CD4-positive, alpha-beta memory T cell (primary cell): ENCODE measurements at places on chromosomes 6 and 20.

GRCh38 chr6:5754904-5755303 lies 251.8 kb downstream of the NRN1 start:
- no peak for DNase-seq

GRCh38 chr6:42505385-42505718 lies 53.6 kb upstream of the TRERF1 start:
- DNase-seq = no peak

DNA sequence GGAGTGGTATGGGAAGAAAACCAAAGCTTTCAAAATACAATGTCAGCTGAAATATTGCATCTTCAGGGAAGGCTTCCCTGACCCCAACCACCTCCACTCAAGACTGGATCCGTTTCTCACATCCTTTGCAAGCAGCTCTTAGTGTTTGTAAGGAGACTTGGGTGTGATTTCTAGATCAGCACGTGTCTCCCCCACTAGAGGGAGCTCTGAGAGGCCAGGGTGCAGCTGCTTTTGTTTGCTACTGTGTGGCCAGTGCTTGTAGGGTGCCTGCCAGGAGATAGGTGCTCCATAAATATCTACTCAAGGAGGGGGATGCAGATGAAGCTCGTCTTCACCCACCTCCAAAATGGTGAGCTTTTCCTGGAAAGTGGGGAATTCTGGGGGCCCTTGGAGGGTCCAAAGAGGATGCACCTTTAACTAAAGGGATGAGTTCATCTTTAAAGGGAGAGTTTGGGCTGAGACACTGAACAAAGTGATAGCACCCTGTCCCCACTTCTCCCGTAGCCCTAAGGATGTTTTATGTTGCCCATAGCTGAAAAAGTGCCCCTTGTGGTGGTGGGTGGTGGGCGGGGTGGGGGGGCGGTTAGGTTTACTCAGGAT lies 52.6 kb upstream of the MAFB start:
- peak; percentile 28 for DNase-seq

DNA sequence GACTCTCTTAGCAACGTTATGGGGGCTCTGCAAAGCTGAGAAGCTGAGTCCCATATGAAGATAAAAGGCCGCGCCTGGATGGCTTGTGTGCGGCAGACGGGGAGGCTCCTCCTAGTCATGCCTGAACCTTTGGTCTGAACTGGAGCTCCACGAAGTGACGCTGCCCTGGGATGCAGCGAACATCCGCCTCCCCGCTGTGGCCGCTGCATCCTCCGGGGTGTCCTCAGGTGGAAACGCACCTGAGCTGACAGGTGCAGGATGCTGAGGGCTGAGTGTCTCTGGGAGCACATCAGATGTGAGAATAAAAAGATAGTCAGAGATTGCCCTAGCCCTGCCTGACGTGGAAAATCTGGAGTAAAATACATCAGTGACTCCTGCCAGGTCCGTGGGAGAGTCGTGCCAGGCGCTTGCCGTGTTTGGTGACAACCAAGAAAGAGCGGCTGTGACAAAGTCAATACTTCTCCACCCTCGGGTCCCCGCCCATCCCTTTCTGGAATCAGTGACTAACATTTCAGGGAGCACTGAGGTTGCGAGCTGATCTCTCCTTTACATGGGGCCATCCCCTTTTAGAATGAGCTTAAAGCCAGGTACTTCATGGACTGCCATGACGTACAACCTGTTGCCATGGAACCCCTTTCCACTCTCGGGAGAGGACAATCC lies 162.8 kb upstream of the AFDN start:
- DNase-seq = no peak

DNA sequence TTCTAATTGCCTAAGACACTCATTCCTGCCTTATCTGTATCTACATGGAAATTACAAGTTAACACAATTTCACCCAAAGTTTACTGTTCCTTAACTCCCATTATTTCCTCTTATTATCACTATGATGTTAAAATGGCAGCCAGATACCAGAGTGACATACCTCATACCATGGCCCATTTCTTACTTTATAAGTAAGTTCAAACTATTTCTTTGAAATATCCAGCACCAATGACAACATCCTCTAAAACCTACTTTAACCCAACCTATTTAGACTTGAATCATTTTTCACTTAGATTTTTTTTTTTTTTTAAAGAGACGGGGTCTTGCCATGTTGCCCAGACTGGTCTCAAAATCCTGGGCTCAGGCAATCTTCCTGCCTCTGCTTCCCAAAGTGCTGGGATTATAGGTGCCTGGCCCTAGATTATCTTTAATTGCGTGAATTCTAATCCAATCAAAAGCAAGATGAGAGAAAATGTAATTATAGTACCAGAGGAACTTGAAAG lies 10.0 kb downstream of the REV3L start:
- no peak for DNase-seq

DNA sequence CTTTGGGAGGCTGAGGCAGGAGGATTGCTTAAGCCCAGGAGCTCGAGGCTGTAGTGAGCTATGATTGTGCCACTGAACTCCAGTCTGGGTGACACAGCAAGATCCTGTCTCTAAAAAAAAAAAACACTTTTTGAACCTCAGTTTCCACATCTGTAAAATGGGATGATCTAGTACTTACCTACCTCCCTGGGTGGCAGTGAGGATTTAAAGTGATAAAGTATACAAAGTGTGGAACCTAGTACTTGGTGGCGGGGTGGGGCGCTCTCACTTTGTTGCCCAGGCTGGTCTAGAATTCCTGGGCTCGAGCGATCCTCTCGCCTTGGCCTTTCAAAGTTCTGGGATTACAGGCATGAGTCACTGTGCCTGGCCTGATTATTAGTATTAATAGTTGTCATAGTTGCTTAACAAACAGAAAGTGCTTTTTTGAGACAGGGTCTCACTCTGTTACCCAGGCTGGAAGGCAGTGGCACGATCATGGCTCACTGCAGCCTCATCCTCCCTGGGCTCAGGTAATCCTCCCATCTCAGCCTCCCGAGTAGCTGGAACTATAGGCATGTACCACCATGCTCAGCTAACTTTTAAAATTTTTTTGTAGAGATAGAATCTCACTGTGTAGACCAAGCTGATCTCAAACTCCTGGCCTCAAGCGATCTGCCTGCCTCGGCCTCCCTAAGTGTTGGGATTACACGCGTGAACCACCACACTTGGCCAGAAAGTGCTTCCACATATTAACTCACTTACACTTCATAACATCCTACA lies 7.0 kb upstream of the PLTP start:
- no peak for DNase-seq

DNA sequence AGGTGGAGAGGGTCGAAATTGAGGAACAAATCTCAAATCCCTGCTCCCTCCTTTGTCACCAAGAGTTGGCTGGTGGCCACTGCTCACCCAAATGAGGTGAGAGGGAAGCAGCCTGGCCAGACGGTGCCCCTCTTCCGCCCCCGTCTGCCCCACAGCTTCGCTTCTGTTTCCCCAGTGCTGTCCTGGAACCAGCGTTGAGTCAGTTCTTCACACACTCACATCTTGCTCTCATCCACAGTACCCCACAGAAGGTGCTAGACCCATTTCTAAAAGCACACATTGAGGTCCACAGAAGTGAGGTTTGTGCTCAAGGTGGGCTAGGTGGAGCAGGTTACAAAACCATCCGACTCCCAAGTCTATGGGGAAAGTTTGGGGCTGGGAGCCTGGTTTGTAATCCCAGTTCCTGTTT lies 3.8 kb downstream of the CEBPB start:
- no peak for DNase-seq

- no peak for DNase-seq
Observed at GRCh38 chr6:10957414-10957886, 70.6 kb downstream of the SYCP2L start.

DNA sequence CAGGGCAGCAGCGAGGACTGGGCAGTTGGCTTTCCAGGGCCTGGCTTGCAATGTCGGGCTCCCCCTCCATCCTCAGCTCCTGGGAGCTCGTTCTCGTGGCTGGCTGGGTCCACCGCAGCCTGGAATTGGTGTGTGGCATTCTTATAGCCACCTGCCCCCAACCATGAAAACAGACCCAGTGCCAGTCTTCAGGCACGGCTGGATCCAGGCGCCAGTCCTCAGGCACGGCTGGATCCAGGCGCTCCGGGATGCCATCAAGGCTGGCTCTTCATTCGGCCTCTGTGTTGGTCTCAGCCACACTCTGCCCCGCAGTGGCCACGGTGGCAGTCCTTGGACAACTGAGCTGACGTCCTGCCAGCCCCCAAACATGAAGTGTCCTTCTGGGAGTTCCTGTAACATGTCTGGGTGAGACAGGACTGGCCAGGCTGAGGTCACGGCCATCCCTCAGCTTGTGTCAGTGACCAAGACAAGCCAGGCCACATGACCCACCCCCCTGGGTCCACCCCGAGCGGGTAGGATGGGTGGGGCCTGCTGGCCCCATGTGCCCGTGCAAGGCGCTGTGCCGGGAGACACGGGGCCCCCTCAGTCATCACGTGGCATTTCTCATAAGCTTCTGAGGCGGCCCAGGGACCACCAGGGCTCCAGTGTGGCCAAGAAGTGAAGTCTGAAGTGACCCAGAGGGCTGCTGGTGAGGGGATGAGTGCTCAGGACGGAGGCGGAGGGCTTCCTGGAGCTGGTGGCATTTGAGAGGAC lies 99.0 kb downstream of the TAF4 start:
- DNase-seq = no peak

GRCh38 chr6:119865466-119866350 lies 516.1 kb upstream of the MAN1A1 start:
- no peak for DNase-seq

- DNase-seq = no peak
Observed at GRCh38 chr6:160972111-160972510, 19.5 kb upstream of the MAP3K4 start.
